ENCODE measurements at places on chromosomes 11 and 22.
A peak's percentile ranks its signal among the peaks of the same experiment; 100 is the strongest.

DNA sequence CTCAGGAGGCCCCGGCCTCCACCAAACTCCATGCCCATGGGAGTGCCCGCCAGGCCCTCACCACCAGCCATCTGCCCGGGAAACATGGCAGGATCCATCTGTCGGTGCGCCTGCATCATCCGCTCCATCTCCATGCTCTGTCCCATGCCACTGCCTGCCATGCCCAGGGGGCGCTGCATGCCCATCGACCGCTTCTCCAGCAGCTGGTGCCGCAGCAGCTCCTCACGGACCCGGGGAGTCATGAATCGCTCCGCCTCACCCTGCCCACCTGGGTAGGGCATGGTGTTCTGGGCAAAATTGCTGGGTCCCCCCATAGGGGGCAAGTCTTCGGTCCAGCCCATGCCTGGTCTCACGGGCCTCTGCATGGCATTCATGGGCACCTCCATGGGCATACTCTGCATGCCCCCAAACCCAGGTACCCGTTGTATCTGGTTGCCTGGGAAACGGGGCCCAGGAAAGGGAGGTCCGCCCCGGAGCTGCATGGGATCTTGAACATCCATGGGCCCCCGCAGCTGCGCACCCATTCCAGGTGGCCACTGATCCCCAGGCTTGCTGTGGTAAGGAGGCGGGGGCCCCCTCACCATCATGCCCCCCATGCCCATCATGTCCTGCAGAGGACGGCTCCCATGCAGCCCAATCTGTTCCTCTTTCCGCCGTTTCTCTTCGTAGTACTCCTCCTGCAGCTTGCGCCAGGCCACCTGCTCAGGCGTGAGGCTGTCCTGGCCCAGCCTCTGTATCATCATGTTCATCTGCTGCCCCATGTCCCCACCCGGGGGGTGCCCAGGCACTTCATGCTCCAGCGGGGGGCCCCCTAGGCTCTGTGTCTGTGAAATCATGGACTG is 18.0 kb downstream of the CXCR5 start:
- no peak for DNase-seq

DNA sequence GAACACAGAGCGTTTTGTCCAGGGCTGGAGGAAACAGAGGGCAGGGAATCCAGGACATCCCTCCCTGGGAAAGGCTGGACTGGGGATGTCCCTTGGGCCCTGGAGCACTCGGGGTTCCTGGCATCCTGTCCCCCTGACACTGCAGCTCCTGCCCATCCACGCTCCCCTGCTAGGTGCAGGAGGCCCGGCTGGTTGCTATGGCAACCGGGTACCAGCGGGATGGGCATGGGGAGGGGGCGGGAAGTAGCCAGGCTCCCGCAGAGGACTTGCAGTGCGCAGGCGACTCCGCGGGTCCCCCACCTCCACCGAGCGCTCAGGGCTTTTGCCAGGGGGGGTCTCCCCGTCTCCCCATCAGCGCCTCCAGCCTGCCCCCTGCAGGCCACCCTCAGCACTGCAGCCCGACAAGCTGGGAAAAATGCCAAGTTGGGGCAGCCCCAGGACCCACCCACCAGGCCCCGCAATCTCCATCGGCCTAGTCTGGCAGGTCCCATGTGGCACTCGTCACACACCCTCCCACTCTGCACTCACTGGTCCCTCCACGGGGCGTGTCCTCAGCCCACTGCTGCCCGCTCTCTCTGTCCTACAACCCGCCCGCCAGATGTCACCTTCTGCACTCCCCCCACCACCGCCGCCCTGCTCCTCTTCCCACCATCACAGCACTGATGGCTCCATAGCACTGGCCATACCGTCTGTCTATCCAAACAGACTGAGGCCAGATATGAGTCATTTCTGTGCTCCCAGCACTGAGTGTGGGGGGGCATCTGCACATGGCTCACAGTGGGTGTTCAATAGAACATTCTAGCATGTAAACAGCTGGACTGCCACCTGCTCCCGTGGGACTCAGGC is 31.5 kb downstream of the KIAA0930 start:
- DNase-seq, result peak; percentile 83

DNA sequence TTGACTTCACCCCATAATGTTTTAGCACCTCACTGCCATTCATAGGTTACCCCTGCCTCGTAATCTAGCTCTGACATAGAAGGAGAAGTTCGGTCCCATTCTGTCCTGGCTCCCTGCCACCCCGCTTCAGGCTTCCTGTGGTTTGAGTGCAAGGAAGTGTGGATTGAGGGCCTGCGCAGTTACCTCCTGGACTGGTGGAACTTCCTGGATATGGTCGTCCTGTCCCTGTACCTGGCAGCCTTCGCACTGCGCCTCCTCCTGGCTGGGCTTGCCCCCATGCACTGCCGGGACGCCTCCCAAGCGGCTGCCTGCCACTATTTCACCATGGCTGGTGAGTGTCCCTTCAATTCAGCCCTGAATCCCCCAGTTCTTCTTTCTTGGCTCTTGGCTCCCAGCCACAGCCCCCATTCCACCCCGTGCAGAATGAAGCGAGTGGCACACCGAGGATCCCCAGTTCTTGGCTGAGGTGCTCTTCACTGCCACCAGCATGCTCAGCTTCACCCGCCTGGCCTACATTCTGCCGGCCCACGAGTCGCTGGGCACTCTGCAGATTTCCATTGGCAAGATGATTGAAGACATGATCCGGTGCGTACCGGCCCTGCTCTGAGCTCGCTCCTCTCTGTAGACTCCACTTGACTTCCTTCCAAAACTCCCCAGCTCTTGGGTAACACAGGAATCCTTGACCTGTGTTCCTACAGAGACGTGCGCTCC is 15.4 kb downstream of the ART5 start:
- DNase-seq, result no peak

DNA sequence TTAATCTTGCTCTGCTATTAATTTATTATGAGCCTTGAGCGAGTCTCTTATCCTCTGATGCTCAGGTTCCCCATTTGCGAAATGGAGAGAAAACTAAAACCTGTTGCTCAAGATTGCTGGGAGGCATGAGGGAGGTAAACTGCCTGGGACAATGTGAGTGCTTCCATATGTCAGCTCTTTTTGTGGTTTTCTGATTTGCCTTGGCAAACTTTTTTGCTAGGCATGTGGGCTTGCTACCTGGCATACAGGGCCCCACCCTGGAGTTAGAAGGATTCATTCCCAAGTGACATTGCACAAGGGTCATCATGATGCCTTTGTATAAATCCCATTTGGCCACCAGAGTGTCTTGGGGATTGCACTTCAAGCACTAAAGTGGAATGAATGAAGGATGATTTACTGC is 22.4 kb downstream of the TSPAN18 start:
- no peak for DNase-seq

- DNase-seq, result peak; percentile 86
These were observed 66.5 kb upstream of the CLMP start for GRCh38 chr11:123261345-123262106.

GRCh38 chr22:47452184-47452583 is 689.7 kb downstream of the TBC1D22A start:
- no peak for DNase-seq
